Bronchial epithelial cell (primary cell): ENCODE measurements at places on chromosomes 1 and 21. TPM values are rescaled to one million over a fixed set of nuclear protein-coding genes. Genes with fewer than 3 reads are reported as not detected.
A peak's percentile ranks its signal among the peaks of the same experiment; 100 is the strongest.

The GJA8 gene
- total RNA-seq = not detected in 2 replicates

The TRIM67 gene
- not detected in 2 replicates for total RNA-seq

The CXADR gene
- total RNA-seq = 27.9 and 43.5 TPM in 2 replicates

The TSEN15 gene
- total RNA-seq = 52.4 and 65.0 TPM in 2 replicates

The OR2T2 gene
- not detected in 2 replicates for total RNA-seq

The DYNLT5 gene
- not detected in 2 replicates for total RNA-seq

The KIF21B gene
- 4.2 and 5.6 TPM in 2 replicates for total RNA-seq

The LDLRAD1 gene
- total RNA-seq = 0.26 and 0.90 TPM in 2 replicates

The HAO2 gene
- total RNA-seq = 0.13 TPM in 1 of 2 replicates, not detected in the other

The OLFML2B gene
- total RNA-seq = not detected in 2 replicates

The GNL2 gene
- 64.5 and 73.4 TPM in 2 replicates for total RNA-seq

The HMGCS2 gene
- total RNA-seq = 0.26 and 0.38 TPM in 2 replicates

The C1QC gene
- not detected in 2 replicates for total RNA-seq

The ADGRL4 gene
- not detected in 2 replicates for total RNA-seq

The SNX7 gene
- total RNA-seq = 19.0 and 19.3 TPM in 2 replicates

The APOBEC4 gene
- total RNA-seq = not detected in 2 replicates

GRCh38 chr1:1116701-1117468, 996 bp upstream of the C1orf159 start:
- no peak for DNase-seq

- DNase-seq = no peak
These were observed 50.2 kb downstream of the RABGAP1L start for GRCh38 chr1:174209347-174210187.

DNA sequence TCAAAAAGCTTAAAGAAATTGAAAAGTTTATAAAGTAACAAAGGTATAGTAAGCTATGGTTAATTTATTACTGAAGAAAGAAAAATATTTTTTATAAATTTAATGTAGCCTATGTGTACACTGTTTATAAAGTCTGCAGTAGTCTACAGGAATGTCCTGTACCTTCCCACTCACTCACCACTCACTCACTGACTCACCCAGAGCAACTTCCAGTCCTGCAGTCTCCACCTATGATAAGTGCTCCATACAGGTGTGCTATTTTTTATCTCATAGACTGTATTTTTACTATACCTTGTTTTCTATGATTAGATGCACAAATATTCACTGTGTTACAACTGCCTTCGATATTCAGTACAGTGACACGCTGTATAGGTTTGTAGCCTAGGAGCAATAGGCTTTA, 106.6 kb downstream of the NR5A2 start:
- DNase-seq = peak; percentile 83

DNA sequence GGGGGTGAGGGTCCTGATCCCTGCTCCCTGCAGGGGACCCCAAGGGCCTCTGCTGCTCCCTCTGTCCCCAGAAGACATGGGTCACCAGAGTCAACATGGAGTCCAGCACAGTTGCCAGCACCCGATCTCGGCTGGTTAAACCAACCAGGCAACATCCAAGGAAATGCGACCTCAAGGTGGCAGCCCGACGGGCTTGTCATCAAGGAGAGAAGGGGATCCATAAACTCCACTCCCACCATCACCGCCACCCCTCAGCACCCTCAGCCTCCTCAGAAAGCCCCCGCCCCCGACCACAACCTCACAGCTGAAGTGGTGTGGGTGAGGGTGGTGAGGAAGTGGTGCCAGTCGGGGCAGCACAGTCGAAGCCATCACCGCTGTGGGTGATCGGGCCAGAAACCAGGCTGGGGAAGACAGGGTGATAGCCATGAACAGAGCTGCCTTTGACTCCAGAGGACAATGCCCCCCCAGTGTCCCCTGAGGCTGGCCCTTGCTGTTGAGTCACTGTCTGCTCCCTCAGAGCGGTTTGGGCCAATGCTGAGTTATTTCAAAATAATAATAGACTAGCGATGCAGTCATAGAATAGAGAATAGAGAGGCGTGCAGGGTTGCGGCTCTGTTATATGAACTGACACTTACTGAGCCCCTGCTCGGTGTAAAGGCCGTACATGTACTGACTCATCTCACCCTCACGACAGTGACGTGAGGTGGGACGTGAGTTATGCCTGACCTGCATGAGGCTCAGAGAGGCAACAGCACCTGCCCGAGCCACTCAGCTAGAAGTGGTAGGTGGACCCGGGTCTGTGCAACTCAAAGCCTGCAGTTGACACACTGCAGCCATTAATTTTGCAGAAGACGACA, 88.7 kb upstream of the IFFO2 start:
- no peak for DNase-seq

- DNase-seq = no peak
These were observed 167.0 kb upstream of the C1orf174 start for GRCh38 chr1:4066860-4067599.

GRCh38 chr1:226082959-226083301, 20.4 kb downstream of the H3-3A start:
- DNase-seq = no peak

- DNase-seq = no peak
These were observed 28.3 kb upstream of the VASH2 start for GRCh38 chr1:212922016-212922415.

DNA sequence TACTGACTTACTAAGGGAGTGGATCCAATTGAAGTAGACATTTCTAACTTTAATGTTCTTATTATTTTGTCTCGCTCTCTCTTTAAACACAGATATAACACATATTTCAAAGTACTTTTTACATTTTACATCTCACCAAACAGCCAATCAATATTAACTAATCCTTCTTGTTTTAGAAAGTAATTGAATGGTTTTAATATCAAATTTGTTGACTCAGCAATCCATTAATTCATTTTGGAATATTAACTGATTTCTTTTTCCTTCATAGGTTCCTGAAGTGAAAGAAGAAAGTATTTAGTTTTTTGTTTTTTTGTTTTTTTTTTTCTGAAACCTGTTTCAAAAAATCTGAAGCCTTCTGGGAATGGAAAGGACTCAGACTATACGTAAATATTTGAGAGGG, 62.3 kb upstream of the DPYD start:
- no peak for DNase-seq

DNA sequence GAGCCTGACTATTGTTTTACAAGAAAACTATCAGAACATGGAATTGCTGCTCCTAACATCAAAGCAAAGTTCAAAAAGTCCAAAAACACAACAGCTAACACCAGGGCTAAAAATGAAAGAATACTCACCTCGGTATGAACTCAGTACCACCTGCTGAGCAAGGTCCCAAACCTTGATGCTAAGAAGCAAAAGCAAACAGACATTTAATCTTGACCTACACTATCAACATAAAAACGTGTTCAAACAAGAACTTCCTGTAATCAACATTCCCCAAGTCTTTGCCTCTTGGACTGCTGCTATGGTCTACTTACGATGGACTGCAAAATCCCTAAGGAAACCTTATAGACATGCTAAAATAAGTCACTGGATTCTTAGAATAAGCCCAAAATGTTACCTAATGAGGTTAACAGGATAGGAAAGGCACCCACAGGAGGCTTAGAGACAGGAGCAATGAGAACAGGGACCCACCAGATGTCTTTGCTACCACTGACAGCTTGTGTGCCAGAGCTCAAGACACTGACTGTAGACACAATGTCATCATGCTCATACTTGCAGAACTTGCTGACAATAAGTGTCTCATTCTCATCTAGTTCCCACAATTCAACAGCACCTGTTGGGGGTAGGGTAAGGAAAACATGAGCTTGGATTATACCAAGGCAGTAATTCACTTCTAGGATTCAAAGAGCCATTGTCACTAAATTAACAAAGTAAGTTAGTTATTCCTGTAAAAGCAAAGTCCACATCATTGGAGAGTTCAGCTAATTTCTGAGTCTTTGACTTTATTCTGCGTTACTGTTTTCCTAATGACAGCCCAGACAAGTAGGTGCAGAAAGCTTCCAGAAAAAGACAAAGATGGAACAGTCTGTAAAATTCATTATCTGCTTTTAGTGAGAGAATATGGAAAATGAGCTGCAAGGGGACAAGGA, 1.8 kb downstream of the WDR77 start:
- peak; percentile 83 for DNase-seq

- DNase-seq = peak; percentile 80
These were observed 24.1 kb upstream of the ADGRB2 start for GRCh38 chr1:31788138-31788824.

- DNase-seq = no peak
These were observed 21.8 kb downstream of the C1orf21 start for GRCh38 chr1:184408580-184408979.

- DNase-seq = no peak
These were observed 7.2 kb upstream of the S100A8 start for GRCh38 chr1:153397924-153398651.

- DNase-seq = no peak
These were observed 57.3 kb upstream of the BCAR3 start for GRCh38 chr1:93738926-93739325.

- no peak for DNase-seq
These were observed 112.8 kb downstream of the PRRX1 start for GRCh38 chr1:170776777-170777176.

- peak; percentile 65 for DNase-seq
These were observed 12.0 kb downstream of the TSHB start for GRCh38 chr1:115041654-115042053.

- peak; percentile 23 for DNase-seq
These were observed 114.4 kb downstream of the DMRTA2 start for GRCh38 chr1:50308878-50309277.

GRCh38 chr1:239951511-239952140, 140.1 kb upstream of the FMN2 start:
- peak; percentile 52 for DNase-seq

DNA sequence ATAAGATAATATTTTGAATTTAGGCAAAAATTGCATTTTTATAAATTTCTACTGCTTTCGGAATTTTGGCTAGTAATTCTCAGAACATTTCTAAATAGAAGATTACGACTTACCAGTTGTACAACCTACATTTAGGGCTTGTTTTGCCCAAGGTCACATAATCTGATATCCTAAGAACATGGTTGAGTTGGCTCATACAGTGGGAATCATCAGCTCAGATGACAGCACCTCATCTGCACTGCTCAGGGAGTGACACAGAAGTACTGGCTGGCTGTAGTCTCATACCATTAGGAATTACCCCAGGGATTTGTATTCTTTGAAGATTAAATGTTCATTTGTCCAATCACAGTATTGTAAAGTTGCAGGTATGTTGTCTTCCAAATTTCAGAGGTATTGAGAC, 217.6 kb downstream of the ADGRL2 start:
- DNase-seq = no peak

GRCh38 chr1:9302745-9303524, 10.2 kb downstream of the SPSB1 start:
- peak; percentile 92 for DNase-seq

- DNase-seq = peak; percentile 24
These were observed 2.4 kb downstream of the MCL1 start for GRCh38 chr1:150576794-150577556.

DNA sequence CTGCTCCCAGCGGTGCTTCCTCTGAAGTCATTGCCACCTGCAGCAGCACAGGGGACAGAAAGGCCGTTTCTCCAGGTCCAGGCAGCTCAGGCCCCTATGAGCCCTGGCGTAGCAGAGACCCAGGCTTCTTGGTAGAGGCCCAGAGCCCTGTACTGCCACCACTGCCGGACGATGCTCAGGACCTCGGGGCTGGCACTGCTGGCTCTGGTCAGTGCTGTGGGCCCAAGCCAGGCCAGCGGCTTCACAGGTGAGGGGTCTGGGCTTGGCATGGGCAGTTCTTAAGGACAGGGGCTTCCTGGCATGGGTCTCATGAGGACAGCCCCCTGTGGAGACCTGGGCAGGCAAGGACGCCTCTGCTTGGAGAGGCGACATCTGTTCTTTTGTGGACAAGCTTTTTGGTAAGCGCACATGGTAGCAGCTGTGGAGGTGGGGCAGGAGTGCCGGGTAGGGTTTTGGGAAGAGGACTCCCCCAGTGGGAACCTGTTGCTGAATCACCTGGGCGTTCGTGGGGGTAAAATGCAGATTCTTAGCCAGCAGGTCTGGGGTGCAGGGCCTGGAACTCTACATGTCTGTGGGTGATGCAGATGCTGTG, at the start of gene UMODL1:
TSS of gene UMODL1 (plus strand) at position 172 of the 592 bp plus-strand sequence. CDS start at position 172, 0 bp downstream.
- DNase-seq = no peak

DNA sequence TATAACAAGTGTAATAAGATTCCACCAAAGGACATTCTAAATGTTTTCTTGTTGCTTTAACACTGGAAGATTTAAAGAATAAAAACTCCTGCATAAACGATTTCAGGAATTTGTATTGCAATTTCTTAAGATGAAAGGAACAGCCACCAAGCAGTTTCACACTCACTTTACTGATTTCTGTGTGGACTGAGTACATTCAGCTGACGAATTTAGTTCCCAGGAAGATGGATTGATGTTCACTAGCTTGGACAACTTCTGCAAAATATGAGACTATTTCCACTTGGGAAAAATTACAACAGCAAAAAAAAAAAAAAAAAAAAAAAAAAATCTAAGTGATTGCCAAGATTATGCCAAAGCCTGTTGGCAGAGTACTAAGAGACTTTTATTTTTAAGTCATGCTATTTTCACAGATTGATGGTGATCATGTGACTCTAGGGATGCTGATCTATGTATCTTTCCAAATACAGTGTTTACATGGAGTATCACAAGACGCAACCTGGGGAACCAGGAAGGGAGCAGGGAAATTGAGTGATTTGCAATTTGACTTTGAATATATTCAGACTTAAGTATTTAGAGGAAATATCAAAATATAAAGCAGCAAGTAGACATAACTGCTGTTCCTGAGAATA, 341.0 kb downstream of the NTNG1 start:
- no peak for DNase-seq

- DNase-seq = no peak
These were observed 18.6 kb upstream of the GPR37L1 start for GRCh38 chr1:202104073-202104472.

DNA sequence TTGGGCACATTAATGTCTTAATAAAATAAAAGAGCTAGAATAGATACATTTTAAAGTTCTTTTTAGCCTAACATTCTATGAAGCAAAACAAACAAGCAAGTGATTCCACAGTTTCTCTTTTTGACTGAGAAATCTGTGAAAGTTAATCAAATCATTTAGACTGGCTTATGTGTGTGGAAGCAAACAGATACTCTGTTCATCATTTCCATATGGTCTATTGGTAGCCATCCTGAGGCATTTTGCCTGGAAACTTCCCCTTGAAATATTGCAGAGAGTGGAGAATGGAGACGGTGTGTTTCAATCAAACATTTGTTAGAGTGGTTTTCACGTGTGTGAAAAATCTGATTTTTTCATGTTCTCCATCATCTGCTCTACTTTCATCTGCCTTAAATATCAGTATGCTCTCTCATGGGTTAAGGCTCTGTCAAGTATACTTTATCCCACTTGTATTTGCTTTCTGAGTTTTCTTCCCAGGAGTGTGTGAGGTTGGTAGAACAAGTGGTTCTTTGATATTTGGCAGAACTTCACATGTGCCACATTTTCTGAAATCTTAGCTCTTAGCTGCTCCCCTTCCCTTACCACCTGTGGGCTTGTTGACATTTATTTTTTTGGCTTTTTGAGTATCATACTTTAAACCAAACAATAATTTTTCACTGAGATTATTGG, 139.1 kb upstream of the PTGFR start:
- no peak for DNase-seq

- no peak for DNase-seq
These were observed 602.9 kb upstream of the ADAMTS5 start for GRCh38 chr21:27569831-27570230.

- DNase-seq = peak; percentile 45
These were observed 816.4 kb downstream of the KCNT2 start for GRCh38 chr1:195791796-195792195.

GRCh38 chr1:64909031-64909430, 57.3 kb downstream of the JAK1 start:
- no peak for DNase-seq
